CD4-positive, alpha-beta T cell (primary cell): ENCODE measurements at places on chromosomes 2 and 18. TPM values are rescaled to one million over a fixed set of nuclear protein-coding genes. Genes with fewer than 3 reads are reported as not detected.
A peak's percentile ranks its signal among the peaks of the same experiment; 100 is the strongest.

B3GNT7 gene
- total RNA-seq: 0.89 TPM

ATP6V1B1 gene
- total RNA-seq: not detected

AP1S3 gene
- total RNA-seq: 0.71 TPM

MTA3 gene
- total RNA-seq: 27.0 TPM

TPO gene
- total RNA-seq: not detected

GRCh38 chr2:175605640-175606009 lies 396.4 kb downstream of the LNPK start:
- H3K4me1 ChIP-seq: no peaks in the 10 kb centered on the region
- H3K36me3 ChIP-seq: no peaks in the 10 kb centered on the region
- H3K4me3 ChIP-seq: no peak overlapping the region
- no peak overlapping the region for H3K27ac ChIP-seq
- H3K27me3 ChIP-seq: no peaks in the 10 kb centered on the region
- no peak for DNase-seq

DNA sequence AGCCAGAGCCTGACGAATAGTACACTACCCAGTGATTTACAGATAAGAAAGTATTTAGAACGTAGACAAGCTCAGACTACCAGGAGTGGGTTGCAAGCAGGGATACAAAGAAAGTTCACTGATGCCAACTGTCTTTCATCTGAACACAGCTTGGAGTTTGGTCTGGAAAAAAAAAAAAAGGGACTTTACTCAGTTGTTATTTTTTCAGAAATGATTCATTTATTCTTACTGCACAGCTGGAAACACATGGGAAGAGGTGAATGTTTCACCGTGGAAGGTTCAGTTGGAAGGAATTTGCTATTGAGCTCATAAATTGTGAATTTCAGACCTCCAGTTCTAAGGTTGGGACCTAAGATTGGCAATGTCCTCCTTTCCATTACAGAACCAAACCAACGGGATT lies 259.7 kb downstream of the ETAA1 start:
- no peak overlapping the region for H3K4me3 ChIP-seq
- H3K27me3 ChIP-seq: no peaks in the 10 kb centered on the region
- H3K4me1 ChIP-seq: no peaks in the 10 kb centered on the region
- no peaks in the 10 kb centered on the region for H3K36me3 ChIP-seq
- DNase-seq: no peak

DNA sequence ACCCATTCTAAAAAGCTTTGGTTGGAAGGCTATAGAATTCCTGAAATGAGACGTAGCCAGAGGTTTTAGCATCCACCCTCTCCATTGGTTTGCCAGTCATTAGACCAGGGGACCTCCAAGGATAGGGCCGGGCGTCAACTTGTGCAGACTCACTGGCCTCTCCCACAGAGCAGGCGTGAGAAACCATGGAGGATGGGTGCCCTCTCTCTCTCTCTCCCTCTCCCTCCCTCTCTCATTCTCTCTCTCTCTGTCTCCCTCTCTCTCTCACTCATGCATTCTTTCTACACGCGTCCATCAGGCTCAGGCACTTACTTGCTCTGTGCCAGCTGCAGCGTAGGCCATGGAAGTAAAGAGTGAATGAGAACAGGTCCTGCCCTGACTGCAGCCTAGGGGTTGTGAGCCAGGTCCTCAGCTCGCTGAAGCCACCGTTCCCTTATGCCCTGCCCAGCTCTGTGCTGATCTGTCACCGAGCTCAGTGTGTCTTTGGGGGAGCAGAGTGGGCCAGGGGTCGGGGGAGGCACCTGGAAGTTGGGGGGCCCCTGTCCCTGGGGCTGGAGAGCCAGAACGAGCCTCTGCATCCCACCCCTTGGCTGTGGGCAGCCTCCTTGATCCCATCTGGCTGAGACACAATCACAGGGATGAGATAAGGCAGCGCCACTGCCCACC lies 304.4 kb upstream of the HS6ST1 start:
- H3K27me3 ChIP-seq: no peaks in the 10 kb centered on the region
- H3K27ac ChIP-seq: no peak overlapping the region
- H3K4me1 ChIP-seq: no peaks in the 10 kb centered on the region

DNA sequence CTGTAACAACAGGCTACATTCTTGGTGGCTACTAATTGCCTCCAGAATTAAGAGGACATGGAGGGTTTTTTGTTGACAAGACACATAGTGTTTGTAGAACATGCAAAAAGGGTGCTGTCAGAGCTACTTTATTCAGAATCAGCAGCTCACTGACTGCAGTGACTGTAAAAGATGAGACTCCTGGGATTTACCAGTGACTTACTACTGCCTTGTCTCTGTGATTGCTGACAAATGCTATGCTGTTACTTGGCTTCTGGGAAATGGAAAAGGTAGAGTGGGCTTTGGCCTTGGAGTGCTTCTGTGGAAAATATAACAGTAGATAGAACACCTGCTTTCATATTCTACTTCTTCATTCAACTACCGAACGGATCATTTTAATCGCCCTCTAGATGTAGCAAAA lies 47.8 kb downstream of the GREB1L start:
- DNase-seq: no peak
- no peaks in the 10 kb centered on the region for H3K4me1 ChIP-seq
- no peaks in the 10 kb centered on the region for H3K27me3 ChIP-seq

DNA sequence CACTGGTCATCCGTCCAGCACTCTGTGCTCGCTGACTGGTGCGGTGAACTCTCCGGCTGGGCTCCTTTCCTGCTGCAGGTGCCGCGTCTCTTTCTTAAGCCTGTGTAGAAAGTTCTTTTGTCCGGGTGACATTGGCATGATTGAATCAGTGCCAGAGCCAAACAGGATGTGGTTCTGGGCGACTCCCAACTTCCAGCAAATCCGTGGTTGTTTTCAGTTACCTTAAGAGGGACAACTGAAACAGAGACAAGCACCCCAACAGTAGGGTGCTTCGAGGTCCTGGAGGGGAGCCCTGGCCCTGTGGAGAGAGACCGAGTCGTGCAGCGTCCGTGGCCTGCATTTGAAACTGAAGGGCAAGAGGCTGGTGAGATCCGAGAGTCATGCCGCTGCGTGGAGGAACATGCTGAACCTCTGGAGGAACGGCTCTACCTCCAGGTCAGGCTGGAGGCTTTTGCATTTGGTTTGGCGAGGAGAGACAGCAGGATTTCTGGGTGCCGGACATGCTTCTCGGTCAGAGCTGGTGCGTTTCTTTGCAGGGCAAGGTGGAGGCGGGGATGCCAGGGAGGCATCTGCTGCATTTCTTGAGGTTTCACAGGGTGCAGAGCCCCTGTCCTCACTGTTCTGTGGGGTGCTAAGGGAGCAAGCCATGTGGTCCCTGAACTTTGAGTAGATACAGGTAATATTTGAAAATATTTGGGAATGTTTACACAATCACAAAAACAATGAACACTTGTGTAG lies 26.8 kb downstream of the SH3BP4 start:
- no peak overlapping the region for H3K4me3 ChIP-seq
- no peaks in the 10 kb centered on the region for H3K27me3 ChIP-seq
- no peaks in the 10 kb centered on the region for H3K4me1 ChIP-seq

DNA sequence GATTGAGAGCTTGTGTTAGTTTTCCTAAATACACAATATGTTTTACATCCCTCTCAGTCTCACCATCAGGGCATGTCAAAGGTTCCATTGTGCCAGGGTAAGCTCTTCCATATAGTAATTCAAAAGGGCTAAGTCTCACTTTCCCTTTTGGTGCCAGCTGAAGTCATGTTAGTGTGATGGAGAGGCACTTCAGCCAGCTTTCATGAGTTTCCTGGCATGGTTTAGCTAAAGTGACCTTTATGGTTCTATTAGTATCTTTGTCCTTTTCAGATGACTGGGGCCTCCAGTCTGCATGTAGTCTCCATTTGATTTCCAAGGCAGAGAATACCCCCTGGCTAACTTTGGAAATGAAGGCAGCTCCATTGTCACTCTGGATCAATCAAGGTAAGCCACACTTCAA lies 27.2 kb downstream of the NAT8 start:
- H3K4me3 ChIP-seq: no peak overlapping the region
- H3K27ac ChIP-seq: no peak overlapping the region
- no peaks in the 10 kb centered on the region for H3K36me3 ChIP-seq
- DNase-seq: no peak
- no peaks in the 10 kb centered on the region for H3K27me3 ChIP-seq

DNA sequence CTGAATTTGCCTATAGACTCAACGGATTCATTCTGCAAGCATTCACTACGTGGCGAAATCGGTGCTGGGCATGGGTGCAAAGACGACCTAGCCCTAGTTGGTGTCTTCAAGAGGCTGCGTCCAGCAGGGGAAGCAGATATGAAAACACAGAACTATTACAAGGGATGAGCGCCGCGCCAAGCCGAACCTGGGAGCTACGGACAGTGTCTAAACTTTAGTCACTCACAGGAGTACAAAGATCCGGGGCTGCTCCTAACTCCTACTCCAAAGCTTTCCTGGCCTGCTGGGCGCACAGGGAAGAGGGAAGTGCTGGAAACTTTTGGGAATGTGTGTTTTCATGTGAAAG lies 732 bp upstream of the ANXA4 start:
- H3K4me1 ChIP-seq: peaks cover 22% of the 10 kb centered on the region
- H3K4me3 ChIP-seq: peak overlapping the region; percentile 78
- no peaks in the 10 kb centered on the region for H3K36me3 ChIP-seq
- no peak for DNase-seq

DNA sequence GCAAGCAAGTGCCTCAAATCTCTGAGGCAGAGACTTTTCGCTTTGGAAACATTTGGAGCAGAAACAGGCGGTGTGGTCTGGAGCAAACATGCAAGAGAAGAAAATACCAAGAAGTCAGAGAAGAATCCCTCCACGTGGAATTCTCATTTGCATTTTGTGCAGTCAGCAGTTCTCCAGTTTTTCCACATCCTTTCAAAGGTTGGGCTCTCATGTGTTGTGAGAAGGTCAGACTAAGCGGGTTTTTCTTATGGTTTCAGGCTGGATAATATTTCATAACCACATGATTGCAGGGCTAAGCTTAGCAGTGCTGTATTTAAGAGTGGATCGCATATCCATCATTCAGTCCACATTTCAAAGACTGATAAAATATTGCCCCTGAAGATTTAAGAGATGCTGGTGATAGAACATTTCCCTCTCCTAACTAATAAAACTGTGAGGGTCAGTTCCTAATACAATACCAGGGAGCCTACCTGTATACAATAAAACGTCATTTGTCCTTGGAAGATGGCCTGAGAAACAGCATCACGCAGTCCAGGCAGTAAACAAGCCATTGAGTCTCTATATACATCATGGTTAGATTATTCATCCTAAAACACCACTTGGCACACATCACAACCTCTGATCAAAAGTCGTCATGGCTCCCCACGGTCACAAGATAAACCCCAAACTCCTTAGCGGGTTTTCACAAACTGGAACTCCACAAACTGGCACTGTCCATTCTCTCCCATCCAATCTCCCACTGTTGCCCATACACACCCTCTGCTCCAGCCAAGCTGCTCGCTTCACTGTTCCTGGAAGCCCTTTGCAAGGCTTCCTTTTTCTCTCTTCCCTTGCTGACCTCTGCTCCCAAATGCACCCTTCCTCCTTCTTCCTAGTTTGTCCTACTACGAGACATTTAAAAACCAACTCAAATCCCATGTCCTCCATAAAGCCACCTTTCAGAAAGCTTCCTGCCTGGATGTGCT lies 31.5 kb downstream of the ANKRD44 start:
- H3K36me3 ChIP-seq: peaks cover 7% of the 10 kb centered on the region
- no peaks in the 10 kb centered on the region for H3K27me3 ChIP-seq
- peaks cover 83% of the 10 kb centered on the region for H3K4me1 ChIP-seq
- peak overlapping the region; percentile 33 for H3K27ac ChIP-seq
- DNase-seq: no peak
- H3K4me3 ChIP-seq: no peak overlapping the region

GRCh38 chr18:80009661-80010550 lies 21.5 kb upstream of the TXNL4A start:
- DNase-seq: no peak
- H3K27me3 ChIP-seq: no peaks in the 10 kb centered on the region

DNA sequence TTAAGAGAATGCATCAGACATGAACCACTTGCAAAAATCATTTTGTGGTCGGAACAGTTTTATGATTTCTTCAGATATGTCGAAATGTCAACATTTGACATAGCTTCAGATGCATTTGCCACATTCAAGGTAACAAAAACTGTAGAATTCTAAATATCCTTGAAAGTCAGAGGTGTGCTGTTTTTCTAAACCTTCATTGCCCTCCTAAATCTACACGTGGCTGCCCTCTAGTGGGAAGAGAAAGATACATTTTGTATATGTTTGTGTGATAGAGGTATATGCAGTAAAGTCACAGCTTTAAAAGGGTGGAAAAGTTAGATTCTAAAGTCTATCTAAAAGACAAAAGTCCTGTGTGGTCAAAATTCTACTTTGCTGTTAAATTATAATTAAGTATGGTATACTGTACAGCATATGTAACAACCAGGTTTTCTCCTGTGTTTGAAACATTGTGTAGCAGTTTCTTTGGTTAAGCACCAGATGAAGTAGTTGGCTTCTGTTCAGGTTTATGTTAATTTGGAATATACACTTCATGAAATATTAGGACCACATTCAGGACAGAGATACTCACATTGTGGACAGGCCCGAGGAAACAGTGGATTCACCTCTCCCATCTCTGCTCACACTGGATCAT lies 65.9 kb upstream of the ITM2C start:
- no peak overlapping the region for H3K4me3 ChIP-seq
- H3K27ac ChIP-seq: no peak overlapping the region
- peaks cover 36% of the 10 kb centered on the region for H3K36me3 ChIP-seq
- no peaks in the 10 kb centered on the region for H3K27me3 ChIP-seq
- H3K4me1 ChIP-seq: peaks cover 35% of the 10 kb centered on the region

- no peak overlapping the region for H3K27ac ChIP-seq
- no peak overlapping the region for H3K4me3 ChIP-seq
- no peak for DNase-seq
Measured at GRCh38 chr2:47493317-47494035, 90.5 kb downstream of the MSH2 start.

DNA sequence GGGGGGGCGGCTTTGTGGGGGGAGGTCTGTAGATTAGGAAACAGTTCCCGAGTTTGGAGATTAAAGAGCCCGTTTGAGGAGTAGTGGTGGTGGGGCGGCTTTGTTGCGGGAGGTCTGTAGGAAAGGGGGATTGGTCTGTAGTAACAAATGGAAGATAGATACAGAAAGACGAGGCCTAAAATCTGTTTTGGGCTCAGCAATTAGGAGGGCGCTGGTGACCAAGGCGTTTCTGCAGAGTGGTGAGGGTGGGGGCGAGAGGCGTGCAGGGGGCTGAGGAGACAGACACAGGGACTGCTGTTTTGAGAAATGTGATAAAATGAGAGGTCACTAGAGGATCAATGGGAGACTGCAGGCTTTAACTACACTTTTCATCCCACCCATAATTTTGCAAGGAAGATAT lies 1.6 kb upstream of the ADNP2 start:
- H3K4me1 ChIP-seq: peaks cover 16% of the 10 kb centered on the region
- no peaks in the 10 kb centered on the region for H3K27me3 ChIP-seq
- peaks cover 4% of the 10 kb centered on the region for H3K36me3 ChIP-seq
- no peak overlapping the region for H3K27ac ChIP-seq
- no peak for DNase-seq

GRCh38 chr2:178306352-178307073 lies 112.2 kb downstream of the OSBPL6 start:
- DNase-seq: peak; percentile 28
- no peaks in the 10 kb centered on the region for H3K27me3 ChIP-seq
- H3K4me3 ChIP-seq: no peak overlapping the region
- H3K36me3 ChIP-seq: no peaks in the 10 kb centered on the region
- H3K4me1 ChIP-seq: no peaks in the 10 kb centered on the region
- H3K27ac ChIP-seq: no peak overlapping the region

GRCh38 chr2:37843556-37843955 lies 81.5 kb upstream of the RMDN2 start:
- DNase-seq: no peak
- H3K4me3 ChIP-seq: no peak overlapping the region
- no peaks in the 10 kb centered on the region for H3K36me3 ChIP-seq
- H3K4me1 ChIP-seq: no peaks in the 10 kb centered on the region
- H3K27me3 ChIP-seq: no peaks in the 10 kb centered on the region
- no peak overlapping the region for H3K27ac ChIP-seq

- no peaks in the 10 kb centered on the region for H3K36me3 ChIP-seq
- H3K4me1 ChIP-seq: peaks cover 75% of the 10 kb centered on the region
- no peaks in the 10 kb centered on the region for H3K27me3 ChIP-seq
- DNase-seq: no peak
- no peak overlapping the region for H3K4me3 ChIP-seq
Measured at GRCh38 chr2:6923319-6923718, 6.1 kb downstream of the RNF144A start.
